H9 (cell line): ENCODE measurements at places on chromosomes 3 and 15. TPM values are rescaled to one million over a fixed set of nuclear protein-coding genes. Genes with fewer than 3 reads are reported as not detected.

DNA sequence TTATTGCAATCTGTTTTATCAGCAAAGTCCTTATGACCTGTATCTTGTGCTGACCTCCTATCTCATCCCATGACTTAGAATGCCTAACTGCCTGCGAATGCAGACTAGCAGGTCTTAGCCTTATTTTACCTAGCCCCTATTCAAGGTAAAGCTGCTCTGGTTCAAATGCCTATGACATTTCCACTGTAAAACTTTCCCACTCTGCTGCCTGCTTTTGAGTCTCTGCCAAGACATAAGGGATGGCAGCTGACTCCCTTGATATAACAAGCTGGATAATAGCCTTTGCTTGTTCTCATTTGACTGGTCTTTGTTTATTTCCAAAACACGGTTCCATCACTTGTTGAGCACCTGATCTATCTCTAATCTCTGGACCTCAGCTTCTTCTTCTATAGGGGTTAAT, 131.9 kb upstream of the STRIT1 start:
- DNase-seq, result no peak
- H3K4me1 ChIP-seq, result peaks cover 15% of the 10 kb centered on the region; the same call in 1 of the 2 replicates
- H3K27me3 ChIP-seq, result no peaks in the 10 kb centered on the region
- H3K27ac ChIP-seq, result no peak overlapping the region
- H3K4me3 ChIP-seq, result no peak overlapping the region

DNA sequence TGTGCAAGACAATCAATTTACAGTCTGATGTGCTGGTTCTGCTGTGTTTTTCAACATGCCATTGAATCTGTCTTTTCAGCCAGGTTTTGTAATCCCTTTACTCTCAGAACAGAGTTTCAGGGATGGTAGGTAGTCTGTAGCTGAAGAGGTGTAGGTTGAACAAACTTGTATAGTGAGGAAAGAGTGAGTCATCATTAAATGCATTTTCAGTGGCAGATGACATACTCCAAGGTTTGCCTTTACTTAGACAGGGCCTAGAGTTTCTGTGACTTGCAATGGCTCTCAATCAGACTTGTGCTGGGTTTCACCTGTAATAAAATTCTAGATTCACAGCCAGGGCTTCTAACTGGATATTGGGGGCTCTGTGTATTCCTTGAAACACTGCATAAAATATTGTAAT, 94.6 kb downstream of the CYP19A1 start:
- no peak overlapping the region for H3K27ac ChIP-seq
- H3K36me3 ChIP-seq, result no peaks in the 10 kb centered on the region; the same call in 2 of the 3 replicates
- H3K4me1 ChIP-seq, result peaks cover 2% of the 10 kb centered on the region; the same call in 1 of the 2 replicates
- H3K4me3 ChIP-seq, result no peak overlapping the region
- H3K27me3 ChIP-seq, result no peaks in the 10 kb centered on the region

DNA sequence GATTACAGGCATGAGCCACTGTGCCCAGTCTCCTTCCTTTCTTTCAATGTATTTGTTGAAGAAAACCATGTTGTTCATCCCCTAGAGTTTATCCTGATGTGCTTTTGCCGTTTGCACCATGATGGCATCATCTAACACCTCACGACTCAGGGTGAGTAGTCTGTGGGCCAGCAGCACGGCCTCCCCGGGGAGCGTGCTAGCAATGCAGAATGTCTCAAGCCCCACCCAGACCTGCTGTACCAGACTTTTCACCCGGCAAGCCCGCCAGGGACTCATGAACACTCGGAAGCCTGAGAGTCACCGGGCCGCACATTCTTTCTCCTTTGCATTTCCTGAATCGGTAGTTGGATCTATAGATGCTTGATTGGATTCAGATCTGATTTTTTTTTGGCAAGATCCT, 64.6 kb downstream of the RPN1 start:
- DNase-seq, result no peak
- H3K4me3 ChIP-seq, result no peak overlapping the region
- no peaks in the 10 kb centered on the region for H3K36me3 ChIP-seq
- H3K4me1 ChIP-seq, result no peaks in the 10 kb centered on the region

DNA sequence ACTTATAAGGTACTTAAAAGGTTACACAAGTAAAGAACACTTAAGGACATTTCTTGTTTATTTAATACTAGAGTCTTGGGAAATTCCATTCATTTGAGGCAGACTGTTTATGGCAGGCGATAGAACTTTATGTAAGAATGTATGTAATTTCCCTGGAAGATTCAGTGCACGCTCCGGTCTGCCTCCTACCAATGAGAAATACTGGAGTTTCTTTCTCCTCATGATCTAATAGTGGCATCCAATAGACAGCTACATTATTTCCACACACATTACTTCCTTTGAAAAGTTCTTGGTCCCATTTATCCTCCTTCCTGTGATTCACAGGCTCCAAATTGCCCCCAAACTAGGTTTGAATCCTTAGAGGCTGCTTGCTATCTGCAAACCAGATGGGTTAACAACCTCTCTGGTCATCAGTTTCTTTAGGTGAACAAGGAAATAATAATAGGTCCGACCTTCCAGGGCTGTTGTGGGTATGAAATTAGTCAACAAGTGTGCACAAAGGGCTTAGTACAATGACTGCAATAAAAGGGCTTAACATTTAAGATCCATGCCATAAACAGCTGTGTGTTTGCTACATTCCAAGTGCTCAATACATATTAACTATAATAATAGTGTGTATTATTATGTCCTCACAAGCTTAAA, 30.7 kb downstream of the EIF4E3 start:
- H3K27me3 ChIP-seq, result no peaks in the 10 kb centered on the region
- H3K36me3 ChIP-seq, result no peaks in the 10 kb centered on the region

GRCh38 chr15:66308531-66308930, 15.2 kb downstream of the DIS3L start:
- H3K4me3 ChIP-seq, result no peak overlapping the region
- DNase-seq, result no peak
- peaks cover 19% of the 10 kb centered on the region; the same call in 2 of the 3 replicates for H3K36me3 ChIP-seq
- no peaks in the 10 kb centered on the region; the same call in 1 of the 2 replicates for H3K27me3 ChIP-seq

- no peaks in the 10 kb centered on the region; the same call in 1 of the 2 replicates for H3K27me3 ChIP-seq
- no peak overlapping the region for H3K4me3 ChIP-seq
- DNase-seq, result no peak
- no peaks in the 10 kb centered on the region for H3K36me3 ChIP-seq
Measured at GRCh38 chr3:192929146-192929545, 11.5 kb upstream of the MB21D2 start.

DNA sequence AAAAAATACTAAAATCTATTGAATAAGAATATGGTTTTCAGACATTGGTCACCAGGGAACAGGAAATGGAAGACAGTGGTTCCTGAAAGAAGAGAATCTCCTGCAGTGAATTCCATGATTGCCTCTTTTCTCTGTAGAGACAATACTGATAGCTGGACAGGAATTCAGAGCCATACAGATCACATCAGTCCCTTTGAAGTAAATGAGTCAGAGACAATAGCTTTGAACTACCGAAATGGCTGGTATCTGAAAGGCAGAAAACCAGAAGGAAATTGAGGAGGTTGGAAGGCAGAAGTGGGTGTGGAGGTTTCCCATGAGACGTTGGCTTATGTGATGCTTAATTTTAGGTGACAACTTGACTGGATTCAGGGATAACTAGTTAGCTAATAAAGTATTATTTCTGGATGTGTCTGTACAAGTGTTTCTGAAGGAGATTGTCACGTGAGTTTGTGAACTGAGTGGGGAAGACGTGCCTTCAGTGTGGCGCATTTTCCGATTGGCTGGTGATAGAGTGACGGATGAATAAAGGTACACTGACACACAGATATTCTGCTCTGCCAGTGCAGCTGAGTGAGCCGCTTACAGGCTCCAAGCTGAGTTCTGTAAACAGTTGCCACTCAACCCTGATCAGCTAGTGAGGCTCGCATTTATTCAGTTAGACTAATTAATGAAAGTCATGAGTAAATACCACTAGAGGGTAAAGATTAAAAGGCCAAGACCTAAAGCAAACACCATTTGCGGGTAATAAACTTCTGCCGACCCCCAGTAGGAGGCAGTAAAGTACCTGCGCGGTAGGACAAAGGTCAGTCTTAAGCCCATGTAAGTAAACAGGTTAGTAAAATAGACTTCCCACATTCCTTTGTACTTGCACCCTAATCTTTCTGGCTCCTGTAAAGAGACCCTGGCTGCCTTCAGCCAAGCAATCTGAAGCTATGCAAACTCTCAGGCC, 1298.6 kb downstream of the SI start:
- H3K27ac ChIP-seq, result no peak overlapping the region
- peak; percentile 47 for DNase-seq
- no peak overlapping the region for H3K4me3 ChIP-seq
- H3K36me3 ChIP-seq, result peaks cover under 1% of the 10 kb centered on the region; the same call in 1 of the 3 replicates
- no peaks in the 10 kb centered on the region for H3K27me3 ChIP-seq

DNA sequence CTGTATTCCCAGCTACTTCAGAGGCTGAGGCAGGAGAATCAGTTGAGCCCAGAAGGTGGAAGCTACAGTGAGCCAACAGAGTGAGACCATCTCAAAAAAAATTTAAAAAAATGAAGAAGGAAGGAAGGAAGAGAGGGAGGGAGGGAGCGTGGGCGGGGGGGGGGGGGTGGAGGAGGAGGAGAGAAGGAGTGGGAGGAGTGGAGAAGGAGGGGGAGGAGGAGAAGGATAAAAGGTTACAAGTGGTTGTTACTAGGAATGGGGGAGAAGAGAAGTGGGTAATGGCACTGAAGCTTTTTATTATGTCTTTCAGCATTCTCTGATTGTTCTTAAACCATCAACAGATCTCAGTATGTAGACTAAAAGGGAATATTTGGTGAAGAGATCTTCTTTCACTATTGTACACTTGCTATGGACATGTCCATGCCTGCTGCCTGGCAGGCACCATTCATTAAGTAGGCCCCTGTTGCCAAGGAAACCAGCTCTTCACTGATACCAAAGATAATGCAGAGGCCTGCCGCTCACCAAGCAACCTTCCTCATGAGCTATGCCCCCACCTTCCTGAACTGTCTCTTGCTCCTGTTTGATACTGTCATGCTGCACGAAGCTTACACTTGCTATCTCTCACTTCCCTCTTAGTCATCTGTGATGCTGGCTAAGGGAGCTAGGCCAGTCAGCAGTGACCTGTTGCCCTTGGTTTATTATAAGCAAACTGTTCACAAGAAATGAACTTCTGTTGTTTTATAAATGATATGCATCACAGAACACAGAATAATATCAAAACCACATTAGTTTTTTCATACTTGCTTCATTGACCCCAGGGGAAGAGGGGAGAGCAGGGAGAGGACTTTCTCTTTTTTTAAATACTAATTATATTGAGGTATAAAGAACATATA, 23.1 kb downstream of the EPM2AIP1 start:
- H3K27me3 ChIP-seq, result no peaks in the 10 kb centered on the region
- no peak overlapping the region for H3K27ac ChIP-seq
- no peak overlapping the region for H3K4me3 ChIP-seq
- H3K36me3 ChIP-seq, result no peaks in the 10 kb centered on the region
- peak; percentile 60 for DNase-seq
- H3K4me1 ChIP-seq, result peaks cover 5% of the 10 kb centered on the region; the same call in 1 of the 2 replicates

Gene CCDC54
- total RNA-seq, result not detected in 2 replicates

Gene FANCD2OS
- total RNA-seq, result not detected in 2 replicates

Gene C2CD4A
- not detected in 2 replicates for total RNA-seq

Gene GADL1
- total RNA-seq, result 0.09 and 0.15 TPM in 2 replicates

Gene LHFPL4
- 16.3 and 19.2 TPM in 2 replicates for total RNA-seq

Gene ACTC1
- 48.6 and 52.2 TPM in 2 replicates for total RNA-seq

Gene ARRDC4
- total RNA-seq, result 8.1 and 8.7 TPM in 2 replicates

Gene RASL12
- total RNA-seq, result 7.5 and 7.7 TPM in 2 replicates

Gene RTP1
- 6.6 and 7.5 TPM in 2 replicates for total RNA-seq
